PC-9 (cell line): ENCODE measurements at places on chromosomes 2 and 18. TPM values are rescaled to one million over a fixed set of nuclear protein-coding genes. Genes with fewer than 3 reads are reported as not detected.

GRCh38 chr2:49807689-49808088, 653.4 kb upstream of the FSHR start:
- 0 out of 2 replicates have a peak, but pooled peaks cover 15% of the 10 kb centered on the region for H3K27me3 ChIP-seq
- H3K4me3 ChIP-seq, result no peak overlapping the region
- no peaks in the 10 kb centered on the region for H3K36me3 ChIP-seq
- H3K4me1 ChIP-seq, result no peaks in the 10 kb centered on the region
- no peak for DNase-seq

COLEC11 gene
- 2.4 and 4.6 TPM in 2 replicates for total RNA-seq

GRCh38 chr2:134522496-134523455, 196.0 kb downstream of the TMEM163 start:
- H3K27me3 ChIP-seq, result no peaks in the 10 kb centered on the region
- no peak for DNase-seq
- peaks cover 9% of the 10 kb centered on the region for H3K4me1 ChIP-seq
- no peak overlapping the region for H3K27ac ChIP-seq

DNA sequence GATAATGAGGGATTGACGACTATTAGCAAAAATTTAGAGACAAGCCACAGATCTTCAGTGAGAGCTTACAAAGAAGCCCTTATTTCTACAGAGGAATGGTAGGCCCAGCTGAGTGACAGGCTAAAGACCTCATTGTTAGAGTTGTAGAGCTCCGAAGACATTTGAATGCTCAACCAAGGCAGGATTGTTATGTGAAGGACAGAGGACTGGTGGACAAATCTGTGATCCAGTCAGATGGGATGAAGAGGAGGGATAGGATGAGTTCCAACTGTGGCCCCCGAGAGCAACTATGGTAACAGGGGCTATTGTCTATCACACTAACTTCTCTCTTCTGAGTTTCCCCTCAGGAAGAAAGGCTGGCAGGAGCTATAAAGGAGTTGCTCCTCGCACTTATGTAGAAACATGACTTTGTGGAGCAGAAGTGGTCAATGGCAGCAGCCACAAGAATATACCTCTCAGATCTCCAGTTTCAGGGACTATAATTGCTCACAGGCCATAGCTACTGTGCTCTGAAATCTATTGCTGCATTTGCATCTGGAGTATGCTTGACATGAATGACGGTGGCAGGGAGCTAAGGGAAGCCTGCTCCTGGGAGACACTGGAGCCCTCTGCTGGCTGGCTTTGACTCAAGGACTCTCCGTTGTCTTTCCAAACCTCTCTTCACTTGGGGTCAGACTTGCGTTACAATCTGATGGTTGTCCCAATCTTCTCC, 50.3 kb upstream of the GREB1L start:
- H3K27ac ChIP-seq, result no peak overlapping the region
- peak; percentile 38 for DNase-seq
- no peak overlapping the region for H3K4me3 ChIP-seq
- H3K4me1 ChIP-seq, result no peaks in the 10 kb centered on the region

IL1RL1 gene
- 0.55 and 1.7 TPM in 2 replicates for total RNA-seq

HOXD13 gene
- total RNA-seq, result not detected in 2 replicates

DNA sequence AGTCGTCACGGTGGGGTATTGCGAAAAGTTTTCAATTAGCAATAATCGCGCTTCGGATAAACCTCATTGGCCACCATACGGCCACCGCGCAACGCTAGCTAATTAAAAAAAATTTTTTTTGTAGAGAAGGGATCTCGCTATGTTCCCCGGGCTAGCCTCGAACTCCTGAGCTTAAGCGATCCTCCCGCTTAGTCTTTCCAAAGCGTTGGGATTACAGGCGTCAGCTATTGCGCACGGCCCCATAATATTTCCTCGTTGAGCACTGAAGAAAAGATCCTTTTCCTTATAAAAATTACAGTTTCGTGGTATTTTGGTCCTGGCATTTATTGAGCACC, 759 bp upstream of the ACTR1B start:
- peaks cover 20% of the 10 kb centered on the region for H3K4me1 ChIP-seq
- peak overlapping the region; percentile 61 for H3K4me3 ChIP-seq
- DNase-seq, result no peak
- H3K27me3 ChIP-seq, result no peaks in the 10 kb centered on the region
- H3K27ac ChIP-seq, result peak overlapping the region; percentile 88
- no peaks in the 10 kb centered on the region for H3K36me3 ChIP-seq

DNA sequence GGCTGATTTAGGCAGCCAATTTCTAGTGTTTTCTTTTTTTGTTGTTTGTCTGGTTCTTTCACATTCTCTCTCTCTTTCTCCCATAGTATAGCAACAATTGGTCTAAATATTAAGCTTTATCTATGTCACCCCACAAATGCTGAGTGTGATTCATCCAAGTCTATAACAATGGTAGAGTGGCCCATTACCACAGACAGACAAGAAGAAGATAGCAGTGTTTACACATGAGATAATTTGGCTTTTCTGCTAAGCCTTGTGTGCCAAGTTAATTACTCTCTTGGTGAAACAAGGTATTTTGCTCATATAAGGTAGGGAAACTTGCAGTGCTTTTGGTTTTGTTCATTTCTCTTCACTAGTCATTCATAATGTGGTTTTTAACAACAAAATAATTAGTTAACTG, 166.5 kb downstream of the SLC8A1 start:
- H3K27ac ChIP-seq, result no peak overlapping the region
- no peaks in the 10 kb centered on the region for H3K4me1 ChIP-seq
- no peak for DNase-seq
- H3K36me3 ChIP-seq, result no peaks in the 10 kb centered on the region
- H3K27me3 ChIP-seq, result no peaks in the 10 kb centered on the region

DNA sequence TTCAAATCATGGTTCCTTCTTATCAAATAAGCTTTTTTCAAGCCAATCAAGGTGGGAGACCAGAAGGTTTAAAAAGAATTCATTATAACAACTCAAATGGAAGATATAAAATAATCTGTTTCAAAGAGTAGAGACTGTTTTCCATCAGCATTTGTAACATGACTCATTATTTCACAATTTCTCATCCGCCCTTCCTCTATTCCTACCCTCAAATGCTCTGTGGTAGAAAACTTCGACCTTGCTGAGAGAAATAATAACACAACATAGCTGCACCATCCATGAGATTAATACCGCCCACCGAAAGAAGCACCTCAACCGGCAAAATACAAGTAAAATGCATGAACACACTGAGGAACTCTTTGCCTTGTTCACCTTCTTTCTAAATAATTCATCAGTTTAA, 2039.2 kb upstream of the CELF4 start:
- H3K27ac ChIP-seq, result no peak overlapping the region
- H3K4me1 ChIP-seq, result no peaks in the 10 kb centered on the region; the same call in 1 of the 2 replicates
- DNase-seq, result no peak
- no peak overlapping the region for H3K4me3 ChIP-seq

THSD7B gene
- total RNA-seq, result not detected in 2 replicates

DNA sequence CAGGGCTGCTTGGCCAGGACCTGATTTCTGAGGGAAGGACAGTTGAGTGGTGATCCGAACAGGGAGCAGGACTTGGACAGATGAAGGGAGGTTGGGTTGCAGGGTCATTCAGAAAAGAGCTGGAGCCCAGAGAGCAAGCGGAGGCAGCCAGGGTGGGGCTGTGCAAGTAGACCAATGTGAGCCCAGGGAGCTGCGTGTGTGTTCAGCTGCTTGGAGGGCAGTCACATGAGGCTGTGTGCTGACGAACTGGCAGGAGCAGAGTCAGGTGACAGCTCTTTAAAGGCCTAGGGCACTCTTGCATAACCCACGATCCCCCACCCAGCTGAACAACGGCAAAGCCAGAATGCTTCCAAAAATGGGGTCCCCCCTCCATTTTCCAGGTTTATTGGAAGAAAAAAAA, 4.6 kb upstream of the MLPH start:
- peak overlapping the region; percentile 66 for H3K27ac ChIP-seq
- no peaks in the 10 kb centered on the region for H3K27me3 ChIP-seq
- no peaks in the 10 kb centered on the region for H3K36me3 ChIP-seq
- peak; percentile 58 for DNase-seq
